PC-3 (cell line): ENCODE measurements at places on chromosomes 11 and 22. TPM values are rescaled to one million over a fixed set of nuclear protein-coding genes. Genes with fewer than 3 reads are reported as not detected.

Gene MMP8
- not detected in 2 replicates for total RNA-seq

Gene PDHX
- total RNA-seq, result 20.3 and 22.7 TPM in 2 replicates

- H3K27ac ChIP-seq, result peak overlapping the region; percentile 14
- peaks cover 14% of the 10 kb centered on the region for H3K4me1 ChIP-seq
- no peaks in the 10 kb centered on the region for H3K36me3 ChIP-seq
- peak; percentile 67 for DNase-seq
Observed at GRCh38 chr11:76083563-76084451, 122.5 kb downstream of the WNT11 start.

DNA sequence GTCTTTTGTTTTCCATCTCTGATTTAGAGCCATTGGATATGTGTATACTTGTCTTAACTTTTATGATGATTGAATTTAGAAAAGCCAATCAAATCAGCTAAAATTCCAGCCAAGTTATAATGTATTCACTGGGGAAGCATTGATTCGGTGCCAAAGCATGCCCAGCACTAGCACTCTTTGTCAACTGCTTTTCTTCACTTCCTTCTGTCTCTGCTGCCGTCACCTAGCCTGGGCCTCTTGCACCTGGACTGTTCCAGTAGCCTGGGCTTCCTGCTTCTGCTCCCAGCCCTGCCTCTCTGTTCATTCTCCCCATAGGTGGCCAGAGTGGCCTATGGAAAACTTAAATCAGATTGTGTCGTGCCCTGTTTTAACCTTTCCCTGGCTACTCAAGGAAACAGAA lies 80.7 kb downstream of the NAV2 start:
- no peak overlapping the region for H3K4me3 ChIP-seq
- no peaks in the 10 kb centered on the region for H3K27me3 ChIP-seq
- no peaks in the 10 kb centered on the region for H3K36me3 ChIP-seq
- no peak overlapping the region for H3K27ac ChIP-seq
- no peaks in the 10 kb centered on the region for H3K4me1 ChIP-seq

GRCh38 chr11:88801484-88802123 lies 264.2 kb downstream of the GRM5 start:
- H3K27ac ChIP-seq, result no peak overlapping the region
- H3K27me3 ChIP-seq, result no peaks in the 10 kb centered on the region
- no peak overlapping the region for H3K4me3 ChIP-seq
- DNase-seq, result no peak
- no peaks in the 10 kb centered on the region for H3K36me3 ChIP-seq
